ENCODE measurements at places on chromosomes 2 and 18.

DNA sequence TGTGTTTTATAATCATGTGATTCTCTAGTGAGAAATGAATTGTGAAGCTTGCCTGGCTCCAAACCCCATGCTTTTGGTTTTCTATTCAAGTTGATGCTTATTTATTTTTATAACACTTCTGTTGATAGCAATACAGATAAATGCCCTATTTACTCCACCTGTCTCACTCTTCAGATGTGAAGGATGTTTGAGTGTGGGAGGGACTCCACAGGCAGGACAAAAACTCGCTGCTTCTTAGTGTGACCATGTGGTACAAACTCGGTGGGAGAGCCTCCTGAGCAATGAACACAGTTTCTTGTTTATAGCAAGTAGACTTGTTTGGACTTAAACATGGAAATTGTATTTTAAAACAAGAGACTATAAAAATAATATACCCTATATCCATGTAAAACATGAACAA is 219.7 kb downstream of the GULP1 start:
- no peak for DNase-seq

DNA sequence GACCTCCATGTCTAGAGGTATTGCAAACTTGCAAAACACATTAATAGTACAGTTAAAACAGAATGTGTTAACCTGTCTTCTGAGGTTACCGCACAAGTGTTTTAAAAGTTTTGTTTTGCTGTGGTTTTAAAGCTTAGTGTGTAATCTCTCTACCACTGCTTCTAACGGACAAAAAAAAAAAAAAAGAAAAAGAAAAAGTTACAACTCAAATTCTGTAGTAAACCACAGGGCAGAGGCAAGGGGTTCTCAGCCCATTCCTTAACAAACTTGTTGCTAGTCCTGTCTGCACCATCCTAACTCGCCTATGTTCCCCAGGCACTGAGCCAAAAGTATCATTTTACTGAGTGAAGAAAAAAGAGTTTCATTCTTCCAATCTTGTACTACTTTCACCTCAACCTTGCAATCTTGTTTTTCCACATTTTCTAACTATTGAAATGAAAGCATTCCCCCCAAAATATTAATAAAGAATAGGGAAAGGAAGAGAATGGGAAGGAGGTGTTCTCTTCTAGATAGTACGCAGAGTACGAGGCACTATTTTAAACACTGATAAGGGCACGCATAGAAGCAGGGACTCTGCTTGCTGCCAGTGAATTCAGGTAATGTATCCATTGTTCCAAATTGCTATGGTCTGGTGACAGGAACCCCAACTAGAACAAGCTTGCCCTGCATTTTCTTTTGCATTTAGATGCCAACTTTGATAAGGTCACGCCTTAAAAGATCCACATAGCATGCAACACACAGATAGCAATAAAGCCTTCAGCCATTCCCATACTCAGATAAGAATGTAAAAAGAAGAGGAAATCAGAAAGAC is 47.1 kb downstream of the IKZF2 start:
- DNase-seq: no peak

GRCh38 chr2:18408638-18409037 is 151.8 kb downstream of the RDH14 start:
- DNase-seq: no peak

DNA sequence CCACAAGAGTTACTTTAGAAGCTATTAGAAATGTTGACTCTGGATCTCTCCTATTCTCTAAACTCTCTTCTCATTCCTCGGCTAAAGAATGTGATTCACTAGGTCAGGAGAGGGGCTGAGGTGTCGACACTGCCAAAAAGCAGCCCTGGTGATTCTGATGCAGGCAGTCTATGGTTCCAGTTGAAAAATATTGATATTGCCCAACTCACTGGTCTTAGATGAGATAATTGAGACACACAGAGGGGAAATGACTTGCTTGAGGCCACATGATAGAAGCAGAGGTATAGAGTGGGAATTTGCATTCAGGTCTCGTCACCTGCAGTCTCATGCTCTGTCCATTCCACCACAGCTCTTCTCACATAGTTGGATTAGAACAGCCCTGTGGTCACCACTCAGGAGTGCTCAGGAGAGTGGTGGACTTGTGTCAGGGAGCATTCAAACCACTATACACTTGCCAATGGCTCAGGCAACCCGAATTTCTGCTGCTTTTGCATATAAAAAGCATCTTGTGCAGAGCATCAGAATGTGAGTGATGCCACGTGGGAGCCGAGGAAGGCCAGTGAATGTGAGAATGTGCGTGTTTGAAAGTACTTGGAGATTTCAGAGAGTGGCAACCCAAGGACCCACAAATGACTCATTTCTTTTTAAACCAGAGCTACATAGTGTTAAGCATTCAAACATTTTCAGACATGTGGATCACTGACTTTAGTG is 65.1 kb upstream of the CTLA4 start:
- peak; percentile 22 for DNase-seq
